ENCODE measurements at places on chromosomes 1 and 21. TPM values are rescaled to one million over a fixed set of nuclear protein-coding genes. Genes with fewer than 3 reads are reported as not detected.

Gene TFF1
- total RNA-seq: not detected

DNA sequence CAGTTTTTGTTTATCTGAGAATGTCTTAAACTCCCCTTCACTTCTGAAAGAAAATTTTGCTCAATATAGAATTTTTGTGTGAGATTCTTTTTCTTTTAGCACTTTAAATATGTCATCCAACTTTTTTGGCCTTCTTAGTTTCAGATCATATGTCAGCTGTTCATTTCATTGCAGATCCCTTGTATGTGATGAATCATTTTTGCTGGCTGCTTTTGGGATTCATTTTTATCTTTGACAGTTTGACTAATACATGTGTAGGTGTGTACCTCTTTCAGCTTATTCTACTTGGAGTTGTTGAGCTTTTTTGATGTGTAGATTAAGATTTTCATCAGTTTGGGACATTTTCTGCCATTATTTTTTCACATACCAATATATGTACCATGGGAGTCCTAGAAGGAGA is 156.8 kb downstream of the FASLG start:
- no peak for DNase-seq
- H3K27ac ChIP-seq: no peak overlapping the region
- H3K36me3 ChIP-seq: peaks cover 44% of the 10 kb centered on the region
- H3K4me1 ChIP-seq: peaks cover 46% of the 10 kb centered on the region

GRCh38 chr1:222247811-222248310 is 300.0 kb downstream of the HHIPL2 start:
- DNase-seq: no peak
- no peak overlapping the region for H3K4me3 ChIP-seq
- H3K36me3 ChIP-seq: no peaks in the 10 kb centered on the region

DNA sequence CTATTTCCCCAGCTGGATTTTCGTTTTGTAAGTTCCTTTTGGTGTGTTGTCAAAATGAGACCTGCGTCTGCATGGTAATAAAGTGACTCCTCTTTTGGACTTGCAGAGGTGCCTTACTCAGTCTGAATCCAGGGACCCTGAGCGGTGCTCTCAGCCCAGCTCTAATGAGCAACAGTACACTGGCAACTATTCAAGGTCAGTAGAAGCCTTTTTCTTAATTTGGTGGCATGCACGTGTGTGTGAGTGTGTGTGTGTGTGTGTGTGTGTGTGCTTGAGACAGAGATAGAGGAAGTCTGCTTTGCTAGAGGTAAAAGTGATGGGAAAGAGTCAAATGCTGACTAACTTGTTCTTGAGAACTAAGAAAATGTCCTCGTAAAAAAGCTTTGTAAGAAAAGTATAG is 105.4 kb downstream of the CD247 start:
- peaks cover 12% of the 10 kb centered on the region for H3K4me1 ChIP-seq
- peaks cover 29% of the 10 kb centered on the region for H3K36me3 ChIP-seq
- H3K4me3 ChIP-seq: no peak overlapping the region
- DNase-seq: no peak
- H3K27me3 ChIP-seq: no peaks in the 10 kb centered on the region

- H3K4me3 ChIP-seq: no peak overlapping the region
- H3K4me1 ChIP-seq: peaks cover 2% of the 10 kb centered on the region
- peaks cover 7% of the 10 kb centered on the region for H3K36me3 ChIP-seq
Observed at GRCh38 chr1:163263818-163264655, 57.7 kb upstream of the NUF2 start.

- DNase-seq: no peak
- H3K4me1 ChIP-seq: peaks cover 11% of the 10 kb centered on the region
- peaks cover 32% of the 10 kb centered on the region for H3K27me3 ChIP-seq
Observed at GRCh38 chr1:85584923-85585322, 4.4 kb downstream of the CCN1 start.

DNA sequence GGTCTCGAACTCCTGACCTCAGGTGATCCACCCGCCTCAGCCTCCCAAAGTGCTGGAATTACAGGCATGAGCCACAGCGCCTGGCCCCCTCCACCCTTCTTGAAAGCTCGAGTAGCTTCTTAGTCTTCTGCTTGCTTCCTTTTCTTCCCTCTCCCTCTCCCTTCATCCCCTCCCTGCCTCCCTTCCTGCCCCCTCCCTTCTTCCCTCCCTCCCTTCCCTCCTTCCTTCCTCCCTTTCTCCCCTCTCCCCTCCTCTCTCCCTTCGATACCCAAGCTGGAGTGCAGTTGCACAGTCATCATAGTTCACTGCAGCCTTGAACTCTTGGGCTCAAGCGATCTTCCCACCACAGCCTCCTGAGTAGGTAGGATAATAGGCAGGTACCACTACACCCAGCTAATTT is 11.8 kb downstream of the KHDRBS1 start:
- H3K27ac ChIP-seq: no peak overlapping the region
- H3K36me3 ChIP-seq: peaks cover 30% of the 10 kb centered on the region
- H3K4me3 ChIP-seq: no peak overlapping the region
- no peaks in the 10 kb centered on the region for H3K27me3 ChIP-seq
- peaks cover 26% of the 10 kb centered on the region for H3K4me1 ChIP-seq

- no peaks in the 10 kb centered on the region for H3K36me3 ChIP-seq
- no peaks in the 10 kb centered on the region for H3K4me1 ChIP-seq
- no peak overlapping the region for H3K4me3 ChIP-seq
- no peak for DNase-seq
- H3K27ac ChIP-seq: no peak overlapping the region
- H3K27me3 ChIP-seq: peaks cover 3% of the 10 kb centered on the region
Observed at GRCh38 chr1:204093421-204093717, 20.5 kb downstream of the SOX13 start.

Gene SHE
- not detected for total RNA-seq

DNA sequence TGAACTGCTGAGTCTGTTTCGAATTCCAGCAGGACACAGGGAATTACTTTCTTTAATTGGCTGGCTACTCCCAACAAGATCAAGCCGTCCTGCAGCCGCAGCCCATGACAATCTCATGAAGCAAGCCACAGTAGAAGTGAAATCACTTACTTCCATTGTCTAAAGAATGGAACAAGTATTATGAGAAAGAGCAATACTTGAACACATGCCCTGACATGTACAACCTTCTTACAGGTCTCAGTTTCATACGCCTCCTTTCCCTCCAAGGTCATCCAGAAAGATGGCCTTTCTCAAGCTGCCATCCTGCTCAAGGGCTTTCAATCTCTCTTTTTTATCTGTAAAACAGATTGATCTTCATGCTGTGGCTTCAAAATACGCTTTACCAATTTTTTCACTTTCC is 85.1 kb downstream of the PCSK9 start:
- peaks cover 63% of the 10 kb centered on the region for H3K36me3 ChIP-seq
- peaks cover 11% of the 10 kb centered on the region for H3K4me1 ChIP-seq

GRCh38 chr1:182192215-182192614 is 130.7 kb upstream of the ZNF648 start:
- H3K27ac ChIP-seq: no peak overlapping the region
- no peak for DNase-seq
- no peak overlapping the region for H3K4me3 ChIP-seq
- H3K4me1 ChIP-seq: no peaks in the 10 kb centered on the region

GRCh38 chr1:112926858-112927257 is 29.1 kb downstream of the SLC16A1 start:
- no peak overlapping the region for H3K4me3 ChIP-seq
- no peaks in the 10 kb centered on the region for H3K27me3 ChIP-seq
- no peak for DNase-seq
- H3K36me3 ChIP-seq: peaks cover 25% of the 10 kb centered on the region
- H3K27ac ChIP-seq: no peak overlapping the region

Gene LHX8
- not detected for total RNA-seq

- no peak for DNase-seq
- no peak overlapping the region for H3K27ac ChIP-seq
- H3K27me3 ChIP-seq: no peaks in the 10 kb centered on the region
Observed at GRCh38 chr1:25026304-25026703, 96.2 kb upstream of the RUNX3 start.

Gene MCOLN2
- 19.9 TPM for total RNA-seq

DNA sequence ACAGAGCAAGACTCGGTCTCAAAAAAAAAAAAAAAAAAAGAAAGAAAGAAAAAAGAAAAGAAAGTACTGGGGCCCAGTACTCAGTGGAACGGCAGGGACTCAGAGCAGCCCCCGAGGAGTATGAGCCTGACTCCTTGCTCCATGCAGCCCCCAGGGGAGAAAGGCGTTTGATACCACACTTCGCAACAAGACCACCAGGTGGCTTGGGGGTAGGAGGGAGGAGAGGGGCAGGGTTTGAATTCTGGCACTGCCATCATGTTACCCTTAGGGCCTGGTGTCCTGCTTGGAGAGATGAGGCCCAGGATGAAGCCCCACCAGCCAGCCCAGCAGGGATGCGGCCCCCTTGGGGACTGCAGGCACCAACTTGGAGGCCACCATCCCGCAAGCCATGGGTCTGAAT is 321.3 kb upstream of the VAMP3 start:
- no peaks in the 10 kb centered on the region for H3K27me3 ChIP-seq
- DNase-seq: no peak
- H3K27ac ChIP-seq: no peak overlapping the region
- H3K36me3 ChIP-seq: no peaks in the 10 kb centered on the region
- no peak overlapping the region for H3K4me3 ChIP-seq

GRCh38 chr1:228935855-228936727 is 200.8 kb downstream of the RHOU start:
- peaks cover 4% of the 10 kb centered on the region for H3K27me3 ChIP-seq
- H3K36me3 ChIP-seq: no peaks in the 10 kb centered on the region
- peaks cover 51% of the 10 kb centered on the region for H3K4me1 ChIP-seq
- peak overlapping the region; percentile 44 for H3K27ac ChIP-seq
- peak overlapping the region; percentile 29 for H3K4me3 ChIP-seq
- DNase-seq: no peak

GRCh38 chr1:15151377-15151806 is 2.2 kb upstream of the TMEM51 start:
- DNase-seq: no peak
- peaks cover 14% of the 10 kb centered on the region for H3K4me1 ChIP-seq
- peaks cover 75% of the 10 kb centered on the region for H3K27me3 ChIP-seq
- no peak overlapping the region for H3K4me3 ChIP-seq
- H3K36me3 ChIP-seq: no peaks in the 10 kb centered on the region
